ENCODE measurements at places on chromosomes 7 and 10.

- DNase-seq, result peak; percentile 74
Observed at GRCh38 chr7:158595068-158595467, 7.4 kb upstream of the PTPRN2 start.

GRCh38 chr7:139626817-139627216, 103.3 kb downstream of the CLEC2L start:
- DNase-seq, result peak; percentile 22

DNA sequence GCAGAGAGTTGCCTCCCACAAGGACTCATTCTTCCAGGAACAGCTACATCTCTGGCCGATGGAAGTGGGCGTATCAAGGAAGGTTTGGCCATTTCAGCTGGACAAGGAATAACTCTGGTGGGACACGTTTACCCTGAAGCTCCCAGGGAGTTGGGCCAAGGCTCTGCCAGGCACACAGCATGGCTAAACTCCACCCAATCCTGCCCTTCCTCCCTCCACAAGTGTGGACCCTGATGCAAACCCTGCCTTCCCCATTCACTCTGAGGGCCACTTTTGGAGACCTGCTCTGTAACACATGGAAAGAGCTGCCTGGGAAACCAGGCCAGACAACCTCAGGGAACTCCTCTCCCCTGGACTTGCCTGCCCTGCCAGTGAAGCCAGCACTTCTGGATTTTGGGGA, 407.8 kb upstream of the FOXK1 start:
- DNase-seq, result no peak

DNA sequence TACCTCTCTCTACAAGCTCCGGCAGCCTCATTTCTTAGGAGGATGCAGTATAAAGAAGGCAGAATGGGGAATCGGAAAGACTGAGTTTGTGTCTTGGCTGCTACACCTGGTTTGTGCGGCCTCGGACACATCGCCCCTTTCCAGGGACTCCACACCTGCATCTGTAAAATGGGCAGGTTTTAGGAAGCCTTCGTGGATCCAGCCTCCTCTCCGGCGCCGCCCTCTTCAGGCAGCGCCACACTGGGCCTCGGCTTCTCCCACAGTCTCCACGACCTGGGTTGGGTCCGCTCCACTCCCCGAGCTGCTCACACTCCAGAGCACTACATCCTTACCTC, 341 bp downstream of the GOT1 start:
- DNase-seq, result no peak

DNA sequence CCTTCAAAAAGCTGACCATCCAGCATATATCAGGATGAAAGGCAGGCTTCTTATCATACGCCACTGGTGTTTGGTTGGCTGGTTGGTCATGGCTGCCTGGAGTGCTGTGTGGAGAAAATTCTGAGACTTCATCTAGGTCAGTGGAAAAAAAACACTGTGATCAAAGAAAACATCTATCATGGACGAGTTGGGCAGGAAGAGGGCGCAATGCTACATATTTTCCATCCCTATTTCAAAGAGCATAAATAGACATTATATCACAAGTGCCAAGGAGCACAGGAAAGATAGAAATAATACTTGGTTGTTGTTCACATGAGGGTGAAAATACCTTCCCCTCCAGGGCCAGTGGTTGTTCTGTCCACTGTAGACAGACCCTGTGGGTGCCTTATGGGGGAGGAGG, 128.4 kb upstream of the PLPP4 start:
- DNase-seq, result no peak

GRCh38 chr10:127906548-127907377, at the start of gene PTPRE:
PTPRE (plus strand) TSS chr10:127907103; CDS start chr10:128040882, 133,779 bp downstream.
- peak; percentile 85 for DNase-seq

GRCh38 chr7:15753887-15754579, 67.5 kb upstream of the MEOX2 start:
- DNase-seq, result no peak

- no peak for DNase-seq
Observed at GRCh38 chr7:19989906-19990305, 216.5 kb upstream of the TMEM196 start.

DNA sequence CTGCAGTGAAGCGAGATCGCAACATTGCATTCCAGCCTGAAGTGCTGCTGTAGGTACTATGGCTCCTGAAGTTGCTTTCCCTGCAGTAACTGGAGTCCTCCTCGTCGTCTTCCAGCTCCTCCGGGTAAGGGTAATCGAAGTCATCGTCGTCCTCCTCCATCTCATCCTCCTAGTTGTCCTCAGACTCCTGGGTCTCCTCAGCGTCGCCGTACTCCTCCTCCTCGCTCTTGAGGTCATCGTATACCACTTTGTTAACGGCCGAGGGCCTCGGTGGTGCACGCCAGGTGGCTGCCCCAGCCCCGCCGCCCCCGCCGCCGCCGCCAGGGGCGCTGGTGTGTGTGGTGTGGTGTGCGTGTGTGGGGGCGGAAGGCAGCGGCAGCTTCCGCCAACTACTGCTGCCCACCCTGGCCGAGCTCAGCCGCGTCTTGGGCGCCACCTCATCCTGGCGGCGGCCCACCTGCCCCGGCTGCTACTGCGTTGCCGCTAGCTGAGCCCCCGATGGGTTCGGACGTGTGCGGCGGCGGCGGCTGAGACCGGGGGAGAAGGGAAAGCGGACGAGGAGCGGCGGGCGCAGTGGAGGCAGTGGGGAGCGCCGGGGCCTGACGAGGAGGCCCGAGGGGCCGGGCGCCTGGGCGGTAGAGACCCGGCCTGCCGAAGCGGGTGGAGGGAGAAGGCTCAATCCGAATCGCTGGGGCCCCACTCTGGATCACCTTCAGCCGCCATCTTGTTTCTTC, 11.8 kb upstream of the ACBD5 start:
- peak; percentile 92 for DNase-seq

All from islet precursor cell (in vitro differentiated cells).